ENCODE measurements at places on chromosomes 16 and 17.
A peak's percentile ranks its signal among the peaks of the same experiment; 100 is the strongest.

DNA sequence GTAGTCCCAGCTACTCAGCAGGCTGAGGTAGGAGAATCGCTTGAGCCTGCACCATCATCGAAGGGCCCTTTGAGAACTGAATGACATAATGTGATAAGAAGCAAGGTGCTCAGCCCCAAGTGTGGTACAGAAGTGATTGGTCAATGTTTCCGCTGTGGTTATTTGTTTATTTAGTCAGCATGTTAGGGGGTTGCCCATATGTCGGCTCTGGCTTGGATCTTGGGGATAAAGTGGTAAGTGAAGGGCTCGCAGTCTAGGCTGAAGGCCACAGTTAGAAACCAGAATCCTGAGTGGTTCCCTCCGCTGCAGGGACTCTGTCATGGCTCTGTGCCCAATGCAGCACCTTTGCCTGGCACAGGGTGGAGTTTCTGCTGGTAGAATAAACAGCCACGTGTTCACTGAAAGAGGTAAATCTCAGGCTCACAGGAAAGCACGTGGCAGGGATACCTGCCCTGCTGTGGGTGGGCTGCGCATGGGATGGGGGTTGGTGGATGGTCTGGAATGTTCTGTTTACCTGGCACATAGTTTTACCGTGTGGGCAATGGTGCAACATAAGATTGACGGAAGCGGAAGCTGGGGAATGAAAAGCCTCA lies 35.4 kb downstream of the SYT17 start:
- DNase-seq = no peak

GRCh38 chr17:65155622-65156021 lies 18.5 kb downstream of the RGS9 start:
- no peak for DNase-seq

- peak; percentile 93 for DNase-seq
Measured at GRCh38 chr16:29961479-29962343, at the start of gene TMEM219. Gene TMEM219, plus strand, starts transcription at chr16:29962079. Its CDS starts 1,065 bp downstream, at chr16:29963144.

GRCh38 chr17:49992191-49992932 lies 2.7 kb downstream of the DLX3 start:
- no peak for DNase-seq

DNA sequence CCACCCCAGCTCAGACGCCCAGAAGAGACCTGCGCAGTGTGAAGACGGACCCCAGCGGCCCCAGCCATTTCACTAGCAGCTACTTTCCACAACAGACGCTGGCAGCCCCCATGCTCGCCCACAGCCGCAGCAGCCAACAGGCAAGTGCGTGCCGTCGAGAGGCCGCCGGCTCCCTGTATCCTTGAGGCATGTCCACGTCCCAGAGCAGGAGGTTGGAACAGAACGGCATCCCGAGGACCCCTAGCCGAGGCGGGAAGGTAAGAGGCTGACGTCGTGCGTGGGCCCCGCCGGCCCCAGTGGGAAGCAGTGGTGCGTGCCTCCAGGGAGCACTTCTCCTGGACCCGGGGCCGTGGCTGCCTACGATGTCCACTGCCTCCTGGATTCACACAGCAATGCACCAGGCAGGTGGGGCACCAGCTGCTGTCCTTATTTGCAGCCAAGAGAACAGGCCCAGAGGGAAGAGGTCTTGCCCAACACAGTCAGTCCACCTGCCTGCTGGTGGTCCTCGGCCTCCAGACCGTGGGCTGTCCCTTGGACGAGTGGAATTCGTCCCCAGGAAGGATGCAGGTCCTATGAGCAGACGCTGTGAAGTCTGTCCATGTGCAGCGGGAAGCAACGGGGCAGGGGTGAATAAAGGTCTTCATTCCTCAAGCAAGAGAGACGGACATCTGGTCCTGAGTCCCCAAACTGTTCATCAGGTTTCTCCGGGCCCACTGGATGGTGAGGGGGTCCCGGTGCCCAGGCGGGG lies 38.5 kb downstream of the SLC7A5 start:
- no peak for DNase-seq

DNA sequence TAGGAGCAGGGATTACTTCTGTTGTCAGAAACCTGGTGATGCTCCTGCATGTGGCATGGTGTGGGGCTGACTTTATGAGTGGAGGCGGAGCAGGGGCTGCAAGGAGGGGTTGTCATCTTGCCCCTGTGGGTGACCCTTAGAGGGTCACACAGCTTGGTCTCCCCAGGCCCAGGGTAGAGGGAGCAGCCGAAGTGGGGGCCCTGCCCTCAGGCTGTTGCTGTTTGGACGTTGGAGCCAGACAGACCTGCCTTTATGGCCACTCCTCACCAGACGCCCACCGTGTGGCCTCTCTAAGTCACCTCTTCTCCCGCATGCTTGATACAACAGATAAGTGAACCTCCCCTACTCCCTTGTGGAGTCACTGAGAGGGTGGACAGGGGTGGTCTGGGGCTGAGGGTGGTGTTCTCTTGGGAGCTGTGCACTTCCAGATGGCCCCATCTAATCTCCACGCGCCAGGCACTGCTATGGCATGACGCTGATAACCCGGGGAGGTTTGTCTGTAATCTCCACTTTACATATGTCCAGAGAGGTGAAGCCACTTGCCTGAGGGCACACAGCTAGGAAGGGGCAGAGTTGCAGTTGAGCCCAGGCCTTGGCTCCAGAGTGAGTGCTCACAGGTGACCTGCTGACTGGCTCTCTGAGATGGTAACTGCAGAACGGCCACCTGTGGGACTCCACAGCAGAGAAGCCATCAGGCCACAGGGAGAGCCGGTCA lies 10.0 kb downstream of the MAP2K3 start:
- peak; percentile 96 for DNase-seq

DNA sequence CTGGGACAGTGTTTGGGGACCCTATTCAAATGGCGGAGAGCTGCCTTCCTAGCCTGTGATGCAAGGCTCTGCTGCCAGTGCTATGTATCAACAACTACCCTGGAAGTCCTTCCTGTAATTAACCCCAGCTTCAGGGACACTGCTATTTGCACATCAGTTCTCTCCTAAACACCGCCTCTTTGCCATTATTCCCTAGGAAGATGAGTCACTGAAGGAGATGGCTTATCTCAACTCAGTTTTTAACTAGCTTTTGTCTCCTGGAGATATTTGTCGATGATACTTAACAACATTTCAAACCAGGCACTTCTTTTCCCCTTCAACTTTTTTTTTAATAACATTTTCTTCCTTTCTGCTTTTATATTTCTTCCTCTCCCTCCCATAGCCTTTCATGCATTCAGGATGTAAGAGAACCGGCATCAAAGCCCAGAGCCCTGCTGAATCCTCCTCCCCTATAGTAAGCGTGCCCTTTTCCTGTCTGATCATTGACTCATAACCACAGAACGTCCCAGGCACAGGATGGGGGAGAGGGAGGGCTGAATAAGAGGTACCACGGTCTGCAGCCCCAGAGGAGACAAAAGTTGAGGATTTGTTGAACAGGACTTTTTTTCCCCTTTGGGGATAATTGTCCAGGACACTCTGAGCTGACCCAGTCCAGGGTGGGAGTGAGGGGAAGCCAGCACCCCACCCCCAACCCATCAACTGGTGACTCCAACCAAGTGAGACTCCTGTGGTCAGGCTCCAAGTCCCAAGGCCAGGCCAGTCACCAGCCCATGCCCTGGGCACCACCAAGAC lies 387.8 kb upstream of the SALL1 start:
- no peak for DNase-seq

GRCh38 chr17:79654960-79655382 lies 44.1 kb upstream of the RBFOX3 start:
- DNase-seq = no peak

GRCh38 chr16:57003439-57004386 lies 14.4 kb downstream of the NLRC5 start:
- peak; percentile 6 for DNase-seq

GRCh38 chr17:30230596-30231125 lies 4.8 kb downstream of the SLC6A4 start:
- DNase-seq = no peak

GRCh38 chr17:12133183-12133582 lies 112.5 kb downstream of the MAP2K4 start:
- no peak for DNase-seq

GRCh38 chr16:14088155-14088753 lies 17.1 kb downstream of the MRTFB start:
- no peak for DNase-seq

DNA sequence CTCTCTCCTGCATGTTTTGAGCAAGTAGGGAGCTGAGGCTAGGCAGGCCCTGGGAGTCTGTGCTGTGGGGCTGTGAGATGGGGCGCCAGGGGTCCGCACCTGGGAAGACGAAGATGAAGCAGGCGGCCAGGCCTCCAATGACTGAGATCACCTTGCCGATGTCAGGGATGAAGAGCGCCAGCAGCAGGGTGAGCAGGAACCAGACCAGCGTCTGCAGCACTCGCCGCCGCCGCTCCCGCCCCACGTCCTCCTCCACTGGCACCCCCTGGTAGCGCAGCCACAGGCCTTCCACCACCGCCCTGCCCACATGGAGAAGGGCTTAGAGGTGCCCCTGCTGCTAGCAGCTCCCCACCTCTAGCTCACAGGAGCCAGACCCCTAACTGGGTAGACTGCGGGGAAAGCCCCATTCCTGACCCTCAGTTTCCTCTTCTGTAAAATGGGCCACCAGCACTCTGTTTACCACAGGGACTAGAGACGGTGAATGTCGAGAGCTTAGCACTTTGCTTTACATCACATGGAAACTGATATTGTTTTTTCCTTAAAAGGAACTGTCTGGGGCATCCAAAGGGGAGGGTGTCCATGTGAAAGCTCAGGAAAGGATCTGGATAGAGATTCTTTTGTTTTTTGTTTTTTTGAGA lies 13.5 kb downstream of the SLC38A7 start:
- no peak for DNase-seq

GRCh38 chr16:72473631-72474030 lies 301.7 kb upstream of the PMFBP1 start:
- DNase-seq = no peak

DNA sequence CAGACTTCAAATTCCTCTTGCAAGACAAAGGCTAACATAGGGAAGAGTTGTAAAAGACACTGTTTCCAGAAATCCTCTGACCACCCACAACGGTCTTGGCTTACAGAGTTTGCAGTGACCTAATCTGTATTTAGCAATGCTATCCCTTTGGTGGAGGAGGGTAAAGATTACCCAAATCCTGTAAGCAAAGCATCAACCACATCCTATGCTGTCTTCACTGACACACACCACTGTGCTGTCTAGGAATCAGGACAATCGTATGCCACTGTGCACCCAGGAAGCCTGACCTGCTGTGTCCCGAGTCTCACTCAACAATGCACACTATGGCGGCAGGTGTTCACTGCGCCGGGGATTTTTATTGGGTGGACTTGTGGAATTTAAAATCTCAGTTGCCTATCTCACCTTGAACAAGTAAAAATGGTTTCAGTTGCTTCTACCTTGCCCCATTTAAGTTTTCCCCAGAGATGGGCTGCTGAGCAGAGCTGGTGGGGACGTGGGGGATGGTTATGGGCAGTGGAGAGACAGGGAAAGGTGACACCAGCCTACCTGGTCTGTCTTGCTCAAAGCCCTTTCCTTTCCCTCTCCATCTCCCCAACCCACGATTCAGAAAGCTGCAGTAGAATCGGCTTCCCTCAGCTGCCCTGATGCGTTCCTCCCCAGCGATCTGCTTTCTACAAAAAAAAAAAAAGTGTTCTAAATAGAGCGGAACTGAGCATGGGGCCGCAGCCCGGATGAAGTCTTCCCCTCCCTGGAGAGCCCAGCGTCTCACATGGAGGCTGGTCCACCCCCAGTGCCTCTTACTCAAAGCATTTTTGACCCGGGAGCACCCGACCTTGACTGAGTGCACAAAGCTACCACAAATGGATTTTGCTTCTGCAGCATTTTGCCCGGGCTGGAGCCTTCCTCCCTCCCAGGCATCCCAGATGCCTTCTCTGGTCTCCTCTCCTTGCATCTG lies 271.5 kb downstream of the SOX9 start:
- no peak for DNase-seq

- no peak for DNase-seq
Measured at GRCh38 chr17:46758614-46759013, 59.9 kb downstream of the WNT3 start.

GRCh38 chr16:50038756-50039529 lies 13.9 kb downstream of the CNEP1R1 start:
- DNase-seq = peak; percentile 58

DNA sequence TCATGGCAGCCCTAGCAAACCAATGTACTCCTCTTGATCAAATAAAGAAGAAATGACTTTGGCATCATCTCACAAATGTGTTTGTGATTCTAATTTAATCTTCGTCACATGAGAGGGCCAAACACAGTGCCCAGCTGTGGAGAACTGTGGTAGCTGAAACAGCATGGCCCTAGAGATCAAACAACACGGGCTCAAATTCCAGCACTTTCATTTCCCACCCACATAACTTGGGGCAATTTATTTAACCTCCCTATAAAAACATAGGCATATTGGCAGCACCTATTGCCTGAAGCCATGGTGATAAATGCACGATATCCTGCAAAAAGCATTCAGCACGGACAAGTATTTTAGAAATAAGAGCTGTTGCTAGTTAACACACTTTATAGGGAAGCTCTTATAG lies 2.5 kb downstream of the ACSM1 start:
- no peak for DNase-seq

DNA sequence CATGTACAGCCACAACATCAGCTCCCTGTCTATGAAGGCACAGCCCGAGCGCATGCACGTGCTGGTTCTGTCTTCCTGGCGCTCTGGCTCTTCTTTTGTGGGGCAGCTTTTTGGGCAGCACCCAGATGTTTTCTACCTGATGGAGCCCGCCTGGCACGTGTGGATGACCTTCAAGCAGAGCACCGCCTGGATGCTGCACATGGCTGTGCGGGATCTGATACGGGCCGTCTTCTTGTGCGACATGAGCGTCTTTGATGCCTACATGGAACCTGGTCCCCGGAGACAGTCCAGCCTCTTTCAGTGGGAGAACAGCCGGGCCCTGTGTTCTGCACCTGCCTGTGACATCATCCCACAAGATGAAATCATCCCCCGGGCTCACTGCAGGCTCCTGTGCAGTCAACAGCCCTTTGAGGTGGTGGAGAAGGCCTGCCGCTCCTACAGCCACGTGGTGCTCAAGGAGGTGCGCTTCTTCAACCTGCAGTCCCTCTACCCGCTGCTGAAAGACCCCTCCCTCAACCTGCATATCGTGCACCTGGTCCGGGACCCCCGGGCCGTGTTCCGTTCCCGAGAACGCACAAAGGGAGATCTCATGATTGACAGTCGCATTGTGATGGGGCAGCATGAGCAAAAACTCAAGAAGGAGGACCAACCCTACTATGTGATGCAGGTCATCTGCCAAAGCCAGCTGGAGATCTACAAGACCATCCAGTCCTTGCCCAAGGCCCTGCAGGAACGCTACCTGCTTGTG lies 10.7 kb downstream of the CHST4 start:
- DNase-seq = no peak

GRCh38 chr17:62999736-63000135 lies 33.7 kb downstream of the TANC2 start:
- DNase-seq = no peak

- DNase-seq = peak; percentile 56
Measured at GRCh38 chr16:9138731-9139501, 47.5 kb downstream of the HAPSTR1 start.

Measured in erythroblast (primary cell).